ENCODE measurements at places on chromosomes 11 and 22.

DNA sequence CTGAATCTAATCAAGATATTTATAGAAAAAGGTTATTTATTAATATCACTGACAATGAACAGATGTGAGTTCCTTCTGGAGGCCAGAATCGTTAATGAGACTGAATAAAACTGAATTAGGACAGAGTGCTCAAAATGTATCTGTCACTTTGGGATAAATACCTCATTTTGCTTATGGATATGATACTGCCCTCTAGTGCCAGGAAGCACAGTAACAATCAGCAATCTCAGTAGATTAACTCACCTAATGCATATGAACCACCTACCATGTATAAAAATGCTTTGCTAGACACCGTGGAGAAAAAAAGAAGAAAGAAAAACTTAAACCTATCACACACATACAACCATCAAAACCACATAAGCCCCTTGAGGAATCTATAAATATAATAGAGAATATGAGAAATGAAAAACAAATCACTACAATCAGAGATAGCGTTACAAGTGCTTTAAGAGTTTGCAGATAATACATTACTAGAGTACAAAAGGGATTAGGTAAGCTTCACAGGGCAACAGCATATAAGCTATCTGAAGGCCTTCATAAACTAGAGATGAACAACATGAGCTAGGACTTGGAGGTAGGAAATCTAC lies 117.4 kb downstream of the SGSM3 start:
- peak; percentile 47 for DNase-seq

DNA sequence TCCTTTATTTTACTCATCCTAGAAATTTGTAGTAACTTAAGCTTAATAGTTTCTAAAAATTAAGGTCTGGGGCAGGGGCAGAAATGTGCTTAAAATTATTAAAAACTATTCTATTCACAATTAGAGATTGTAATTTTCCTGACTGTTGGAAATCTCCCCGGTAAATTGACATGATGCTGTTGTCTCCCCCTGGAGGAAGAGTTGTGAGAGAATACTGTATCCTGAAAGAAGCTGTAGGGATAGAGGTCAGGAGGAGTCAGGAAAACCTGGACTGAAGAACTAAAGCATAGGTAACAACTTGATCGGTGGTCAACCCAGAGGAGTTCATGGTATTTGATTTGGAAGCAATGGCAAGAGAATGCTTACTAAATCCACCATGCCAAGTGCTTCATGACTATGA lies 16.2 kb upstream of the ESAM start:
- no peak for DNase-seq

- no peak for DNase-seq
Observed at GRCh38 chr11:99268886-99269285, 248.1 kb downstream of the CNTN5 start.

DNA sequence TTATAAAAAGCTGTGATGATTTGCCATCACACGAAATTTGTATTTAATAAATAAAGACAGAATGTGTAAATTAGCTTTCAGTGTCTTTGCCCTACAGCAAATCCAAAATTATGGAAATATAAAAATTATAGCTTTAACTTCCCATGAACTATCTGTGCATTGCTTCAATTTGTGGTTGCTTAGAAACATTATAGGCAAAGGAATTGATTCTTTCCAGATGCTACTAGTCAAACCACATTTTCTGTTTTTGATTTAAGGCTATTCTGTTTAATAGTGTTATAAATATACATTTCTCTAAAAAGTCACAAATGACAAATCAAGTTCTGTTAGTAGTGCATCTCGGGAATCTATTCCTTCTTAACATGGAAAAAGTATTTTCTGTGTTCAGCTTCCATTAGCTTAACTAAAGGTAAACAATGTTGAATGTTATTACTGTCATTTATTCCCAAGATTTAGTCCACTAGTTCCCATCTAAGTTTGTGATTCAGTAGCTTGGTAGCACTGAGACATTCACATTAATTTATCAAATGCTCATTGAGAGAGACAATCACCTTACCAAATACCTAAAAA lies 1086.3 kb upstream of the CCDC90B start:
- no peak for DNase-seq

GRCh38 chr11:131762346-131763110 lies 392.1 kb downstream of the NTM start:
- no peak for DNase-seq

GRCh38 chr11:119496469-119496868 lies 73.5 kb upstream of the THY1 start:
- no peak for DNase-seq

DNA sequence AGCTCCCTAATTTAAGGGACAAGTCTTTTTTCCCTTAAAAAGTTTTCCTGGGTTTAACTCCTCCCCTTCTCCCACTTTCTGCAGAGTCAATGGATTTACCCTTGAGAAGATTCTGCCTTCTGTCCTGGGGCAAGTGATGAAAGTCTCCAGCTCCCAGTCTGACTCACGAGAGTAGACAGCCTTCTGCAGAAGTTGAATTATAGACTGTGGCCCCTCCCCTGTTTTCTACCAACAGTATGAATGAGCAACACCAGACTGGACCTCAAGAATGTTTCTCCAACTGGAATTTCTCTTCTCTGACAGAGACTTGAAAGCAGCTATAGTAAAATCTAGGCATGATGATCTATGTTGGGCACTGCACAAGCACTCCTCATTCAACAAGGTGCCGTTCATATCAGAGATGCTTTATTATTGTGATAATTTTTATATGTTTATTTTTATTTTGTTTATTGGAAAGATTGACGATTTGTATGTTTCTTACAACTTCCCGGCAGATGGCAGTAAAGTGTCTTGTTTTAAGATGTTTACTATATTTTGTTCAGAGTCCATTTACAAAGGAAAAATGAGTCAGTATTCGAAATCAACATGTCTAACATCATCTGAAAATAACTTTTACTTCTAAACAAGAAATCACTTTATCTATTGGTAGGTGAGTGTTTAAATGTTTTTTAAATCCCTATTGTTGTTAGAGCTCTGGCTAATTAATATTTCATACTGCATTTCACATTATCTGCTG lies 56.6 kb downstream of the LMO2 start:
- DNase-seq, result peak; percentile 77

GRCh38 chr11:47373876-47374719 lies 4.2 kb downstream of the SPI1 start:
- DNase-seq, result peak; percentile 77

- DNase-seq, result no peak
Observed at GRCh38 chr22:44329179-44329796, 16.5 kb upstream of the SHISAL1 start.

DNA sequence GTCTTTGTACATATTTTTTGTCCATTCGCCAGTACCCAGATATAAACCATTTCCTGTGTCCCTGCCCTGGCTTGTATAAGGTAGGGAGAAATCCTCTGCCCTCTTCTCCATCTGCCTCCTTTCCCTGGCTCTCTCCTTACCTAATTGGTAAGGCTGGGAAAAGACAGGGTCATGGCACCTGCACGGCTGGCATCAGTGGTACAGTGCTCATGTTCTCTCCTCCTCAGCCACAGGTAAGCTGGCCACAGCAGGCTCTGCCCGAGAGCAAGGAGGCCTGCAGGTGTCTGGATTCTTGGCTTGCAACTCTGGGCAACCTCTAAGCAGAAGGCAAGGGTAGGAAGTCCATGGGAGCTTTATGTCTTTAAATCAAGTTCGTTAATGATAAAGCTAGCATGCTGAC lies 419.9 kb downstream of the BUD13 start:
- no peak for DNase-seq

DNA sequence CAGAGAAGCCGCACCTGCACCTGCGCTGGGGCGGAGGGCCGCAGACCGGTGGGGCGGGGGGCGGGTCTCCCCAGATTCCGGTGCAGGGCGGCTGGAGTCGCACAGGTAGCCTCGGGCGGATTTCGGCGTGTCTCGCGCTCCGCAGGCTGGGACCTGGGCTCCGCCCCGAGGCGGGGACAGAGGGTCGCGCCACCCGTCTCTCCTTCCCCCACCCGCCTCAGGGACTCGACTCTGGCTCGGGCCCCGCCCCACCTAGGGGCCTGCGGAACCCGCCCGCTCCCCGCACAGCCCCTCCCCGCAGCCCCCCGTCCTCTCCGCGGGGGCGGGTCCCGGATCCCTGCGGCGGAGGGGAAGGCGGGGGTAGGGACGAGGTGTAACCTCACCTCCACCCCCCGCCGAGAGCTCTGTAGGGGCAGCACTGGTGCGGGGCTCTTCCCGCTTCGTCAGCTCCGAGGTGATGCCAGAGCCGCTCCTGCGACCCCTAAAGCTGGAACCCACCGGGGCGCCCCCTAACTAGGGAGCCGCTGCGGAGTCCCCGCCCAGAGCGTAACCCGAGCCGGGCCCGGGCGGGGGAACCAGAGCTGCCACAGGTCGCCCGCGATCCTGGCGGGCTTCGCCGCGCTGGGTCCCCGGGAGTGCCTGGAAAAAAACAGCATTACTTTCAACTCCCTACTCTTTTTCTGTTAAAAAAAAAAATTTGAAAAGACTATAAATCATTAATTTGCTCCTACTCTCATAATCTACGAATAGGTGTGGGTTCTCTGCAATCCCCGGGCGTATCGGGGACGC lies at the start of gene SLC29A2:
Gene SLC29A2, minus strand, starts transcription at position 134 of the 789 bp plus-strand sequence. CDS start 169 bp downstream, outside the sequence.
- DNase-seq, result no peak

- peak; percentile 48 for DNase-seq
Observed at GRCh38 chr11:693415-693831, 1.6 kb downstream of the DEAF1 start.

- no peak for DNase-seq
Observed at GRCh38 chr22:34294986-34295385, 374.7 kb upstream of the LARGE1 start.

DNA sequence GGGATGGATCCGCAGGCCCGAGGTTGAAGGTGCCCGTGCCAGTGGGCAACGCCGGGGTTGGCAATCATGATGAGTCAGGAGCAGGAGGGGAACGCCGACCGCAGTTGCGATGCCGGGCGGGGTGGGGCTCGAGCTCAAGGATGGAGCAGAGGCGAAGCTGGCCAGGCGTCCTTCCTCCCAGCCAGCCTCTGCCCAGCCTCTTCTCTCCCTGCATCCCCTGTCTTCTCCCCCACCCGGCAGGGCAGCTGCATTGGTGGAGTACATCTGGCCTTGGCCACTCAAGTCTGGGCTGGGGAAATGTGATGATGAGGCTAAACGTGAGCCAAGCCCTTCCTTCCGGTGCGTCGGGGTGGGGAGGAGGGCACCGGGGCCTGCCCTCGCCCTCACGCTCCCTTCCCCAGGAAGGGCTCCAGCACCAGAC lies 3.9 kb downstream of the IFITM10 start:
- no peak for DNase-seq

- DNase-seq, result no peak
Observed at GRCh38 chr22:48624401-48624800, 1203.3 kb downstream of the BRD1 start.

GRCh38 chr11:96187822-96188221 lies 155.2 kb downstream of the MAML2 start:
- peak; percentile 91 for DNase-seq

DNA sequence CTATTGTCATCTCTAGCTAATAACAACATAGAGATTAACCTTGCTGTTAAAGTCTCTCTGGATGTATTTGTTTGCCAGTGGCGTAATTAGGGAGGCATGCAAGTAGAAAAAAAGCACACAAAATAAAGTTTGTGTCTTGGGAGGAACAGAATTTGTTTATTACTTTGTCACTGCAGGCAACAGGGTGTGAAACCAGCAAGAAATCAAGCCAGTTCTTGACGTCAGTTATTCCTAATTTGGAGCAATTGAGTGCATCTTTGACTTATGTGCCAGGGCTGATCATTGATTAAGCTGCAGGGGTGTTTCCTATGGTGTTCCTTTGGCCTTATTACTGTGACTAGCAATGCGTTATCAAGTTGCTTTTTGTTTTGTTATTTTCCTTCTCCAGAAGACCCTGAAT lies 751.0 kb downstream of the KCNA4 start:
- no peak for DNase-seq

GRCh38 chr11:76660533-76661305 lies 9.8 kb downstream of the LRRC32 start:
- no peak for DNase-seq

- DNase-seq, result no peak
Observed at GRCh38 chr11:78220218-78221157, 31.8 kb downstream of the USP35 start.

DNA sequence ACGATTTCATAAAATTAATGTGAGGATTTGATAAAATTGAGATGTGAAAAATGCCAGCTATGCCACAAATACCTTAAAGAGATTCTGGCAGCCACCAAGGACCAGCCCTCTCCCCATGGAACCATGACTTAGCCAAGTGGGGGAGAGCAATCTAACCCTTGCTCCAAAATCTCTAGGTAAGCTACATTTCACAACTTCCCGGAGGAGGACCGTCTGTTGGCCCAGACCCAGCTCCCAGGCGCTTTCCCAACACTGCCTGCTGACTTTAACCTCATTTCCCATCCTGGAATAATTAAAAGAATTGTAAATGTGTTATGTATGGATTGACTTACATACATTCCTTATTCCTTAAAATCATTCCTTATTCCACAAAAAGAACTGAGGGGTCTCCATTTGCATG lies 47.5 kb upstream of the TENM4 start:
- peak; percentile 40 for DNase-seq

DNA sequence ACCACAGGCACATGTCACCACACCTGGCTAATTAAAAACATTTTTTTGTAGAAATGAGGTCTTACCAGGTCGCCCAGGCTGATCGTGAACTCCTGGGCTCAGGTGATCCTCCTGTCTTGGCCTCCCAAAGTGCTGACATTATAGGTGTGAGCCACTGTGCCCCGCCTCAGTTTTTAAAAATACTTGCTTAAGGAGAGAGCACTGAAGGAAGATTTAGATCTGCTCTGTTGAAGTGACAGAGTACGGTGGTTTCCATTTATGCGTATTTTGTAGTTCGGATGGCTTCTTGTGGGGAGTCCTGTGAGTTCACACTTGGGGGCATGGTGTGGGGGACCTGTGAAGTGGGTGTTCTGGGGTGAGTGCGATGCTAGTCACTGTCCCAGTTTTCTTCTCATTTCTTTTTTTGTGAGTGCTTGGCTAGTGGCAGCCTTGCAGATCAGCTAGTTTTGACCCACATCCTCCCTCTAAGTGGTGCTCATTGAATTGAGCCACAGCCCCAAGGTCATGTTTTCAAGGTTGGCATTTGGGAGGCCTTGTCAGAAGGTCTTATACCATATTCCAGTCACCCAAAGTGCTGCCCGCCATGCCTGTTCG lies 31.5 kb downstream of the PTPRJ start:
- DNase-seq, result no peak
